Mesothelial cell of epicardium (in vitro differentiated cells): ENCODE measurements at places on chromosomes 3 and 15.

- no peak for DNase-seq
- no peak overlapping the region for H3K4me3 ChIP-seq
- no peaks in the 10 kb centered on the region for H3K36me3 ChIP-seq
- no peaks in the 10 kb centered on the region for H3K27me3 ChIP-seq
- no peaks in the 10 kb centered on the region for H3K4me1 ChIP-seq
- no peak overlapping the region for H3K27ac ChIP-seq
Observed at GRCh38 chr3:162165346-162165745, 668.7 kb downstream of the OTOL1 start.

GRCh38 chr3:33144433-33144832, 30.6 kb downstream of the CRTAP start:
- H3K36me3 ChIP-seq, result peaks cover 24% of the 10 kb centered on the region
- DNase-seq, result no peak
- H3K4me1 ChIP-seq, result peaks cover 7% of the 10 kb centered on the region
- no peaks in the 10 kb centered on the region for H3K27me3 ChIP-seq
- no peak overlapping the region for H3K27ac ChIP-seq

DNA sequence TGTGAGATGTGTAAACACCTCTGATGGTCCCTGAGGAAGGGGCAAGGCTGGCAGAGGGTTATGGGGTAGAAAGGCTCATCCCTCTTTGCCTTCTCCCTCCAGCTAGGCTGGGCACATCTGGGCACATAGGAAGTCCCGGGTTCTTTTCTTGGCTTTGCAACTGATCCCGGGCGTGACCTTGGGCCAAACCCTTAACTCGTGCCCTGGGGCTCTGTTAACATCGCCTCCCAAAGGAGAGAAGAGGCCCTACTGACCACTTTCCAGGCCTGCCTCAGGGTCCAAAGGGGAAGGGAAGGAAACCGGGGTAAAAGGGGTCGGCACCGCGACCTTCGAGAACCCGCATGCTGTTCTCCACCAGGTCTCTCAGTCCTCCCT, 549 bp downstream of the C3orf18 start:
- no peak overlapping the region for H3K27ac ChIP-seq
- peaks cover 17% of the 10 kb centered on the region for H3K4me1 ChIP-seq
- H3K27me3 ChIP-seq, result peaks cover 16% of the 10 kb centered on the region

- no peak for DNase-seq
- H3K4me1 ChIP-seq, result no peaks in the 10 kb centered on the region
- no peak overlapping the region for H3K4me3 ChIP-seq
Observed at GRCh38 chr3:76756577-76756976, 283.3 kb upstream of the ROBO2 start.

DNA sequence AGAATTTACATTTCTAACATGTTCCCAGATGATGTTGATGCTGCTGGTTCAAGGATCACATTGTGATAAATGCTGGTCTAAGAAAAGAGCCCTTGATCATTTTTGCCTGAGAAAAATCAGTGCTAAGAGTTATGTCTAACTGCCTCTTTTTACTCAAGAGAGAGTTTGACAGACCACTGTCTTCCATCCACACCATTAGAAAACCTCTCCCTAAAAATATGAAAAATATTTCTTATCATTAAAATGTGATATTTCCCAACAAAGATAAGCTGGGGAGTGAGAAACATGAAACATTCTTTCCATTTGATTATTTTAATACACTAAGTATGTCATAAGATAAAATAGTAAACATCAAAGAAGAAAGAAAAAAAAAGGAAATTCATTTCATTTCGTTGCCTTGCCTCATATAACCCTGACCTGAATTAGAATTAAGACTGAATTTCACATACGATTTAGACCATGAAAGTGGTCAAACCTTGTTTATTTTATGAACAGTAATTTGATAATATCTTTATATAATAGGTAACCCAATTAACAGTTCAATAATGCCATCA, 471.8 kb upstream of the ARHGEF26 start:
- DNase-seq, result no peak
- no peaks in the 10 kb centered on the region for H3K27me3 ChIP-seq
- H3K27ac ChIP-seq, result no peak overlapping the region
- H3K4me1 ChIP-seq, result no peaks in the 10 kb centered on the region
- no peak overlapping the region for H3K4me3 ChIP-seq
- no peaks in the 10 kb centered on the region for H3K36me3 ChIP-seq

- H3K27ac ChIP-seq, result no peak overlapping the region
- no peak for DNase-seq
- H3K4me3 ChIP-seq, result no peak overlapping the region
- H3K27me3 ChIP-seq, result no peaks in the 10 kb centered on the region
Observed at GRCh38 chr3:161148832-161149475, 43.8 kb upstream of the B3GALNT1 start.

DNA sequence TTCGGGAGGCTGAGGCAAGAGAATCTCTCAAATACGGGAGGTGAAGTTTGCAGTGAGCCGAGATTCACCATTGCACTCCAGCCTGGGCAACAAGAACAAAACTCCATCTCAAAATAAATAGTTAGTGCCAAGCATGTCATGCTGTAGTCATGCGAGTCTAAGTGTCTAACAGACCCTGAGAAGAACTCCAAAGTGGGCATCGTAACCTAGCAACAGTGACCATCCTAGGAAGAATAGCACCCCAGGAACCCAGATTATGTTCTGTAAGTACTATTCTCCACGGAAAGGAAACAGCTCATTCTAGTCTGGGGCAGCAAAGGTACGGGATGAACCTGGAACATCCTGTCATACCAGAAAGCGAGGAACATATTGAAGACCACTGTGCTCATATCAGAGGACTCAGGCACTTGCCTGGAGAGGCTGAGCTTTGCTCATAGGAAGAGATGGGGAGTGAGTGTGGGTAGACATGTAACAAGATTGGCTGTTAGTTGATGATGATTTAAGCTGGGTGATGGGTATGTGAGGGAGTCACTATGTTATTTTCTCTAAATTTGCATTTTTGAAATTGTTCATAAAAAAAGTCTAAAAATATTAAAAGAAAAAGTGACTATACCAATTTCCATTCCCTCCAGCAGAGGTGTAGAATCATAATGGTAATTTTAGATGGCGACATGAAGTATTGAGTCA, 31.7 kb downstream of the BCL2L10 start:
- DNase-seq, result no peak
- H3K36me3 ChIP-seq, result no peaks in the 10 kb centered on the region
- H3K4me1 ChIP-seq, result no peaks in the 10 kb centered on the region
- no peak overlapping the region for H3K4me3 ChIP-seq
- H3K27me3 ChIP-seq, result peaks cover 4% of the 10 kb centered on the region

DNA sequence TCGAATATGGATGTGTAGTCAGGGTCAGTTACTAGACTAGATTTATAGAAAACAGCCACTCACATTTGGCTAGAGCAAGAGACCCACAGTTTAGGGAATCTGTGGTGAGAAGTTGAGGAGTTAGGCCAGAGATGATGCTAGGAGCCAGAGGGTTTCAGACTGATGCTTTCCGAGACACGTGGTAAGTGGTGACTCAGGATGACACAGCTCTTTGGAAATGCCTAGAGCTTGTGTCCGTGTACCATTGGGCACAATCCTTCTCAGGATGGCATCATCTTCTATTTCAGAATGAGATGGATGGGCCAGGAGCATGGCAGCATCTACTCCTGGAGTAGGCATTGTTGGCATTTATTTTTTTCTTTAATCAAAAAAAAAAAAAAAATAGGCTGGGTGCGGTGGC, 28.5 kb downstream of the PTPRG start:
- DNase-seq, result no peak
- no peaks in the 10 kb centered on the region for H3K36me3 ChIP-seq
- H3K4me3 ChIP-seq, result no peak overlapping the region
- H3K27ac ChIP-seq, result no peak overlapping the region
- peaks cover 15% of the 10 kb centered on the region for H3K4me1 ChIP-seq

DNA sequence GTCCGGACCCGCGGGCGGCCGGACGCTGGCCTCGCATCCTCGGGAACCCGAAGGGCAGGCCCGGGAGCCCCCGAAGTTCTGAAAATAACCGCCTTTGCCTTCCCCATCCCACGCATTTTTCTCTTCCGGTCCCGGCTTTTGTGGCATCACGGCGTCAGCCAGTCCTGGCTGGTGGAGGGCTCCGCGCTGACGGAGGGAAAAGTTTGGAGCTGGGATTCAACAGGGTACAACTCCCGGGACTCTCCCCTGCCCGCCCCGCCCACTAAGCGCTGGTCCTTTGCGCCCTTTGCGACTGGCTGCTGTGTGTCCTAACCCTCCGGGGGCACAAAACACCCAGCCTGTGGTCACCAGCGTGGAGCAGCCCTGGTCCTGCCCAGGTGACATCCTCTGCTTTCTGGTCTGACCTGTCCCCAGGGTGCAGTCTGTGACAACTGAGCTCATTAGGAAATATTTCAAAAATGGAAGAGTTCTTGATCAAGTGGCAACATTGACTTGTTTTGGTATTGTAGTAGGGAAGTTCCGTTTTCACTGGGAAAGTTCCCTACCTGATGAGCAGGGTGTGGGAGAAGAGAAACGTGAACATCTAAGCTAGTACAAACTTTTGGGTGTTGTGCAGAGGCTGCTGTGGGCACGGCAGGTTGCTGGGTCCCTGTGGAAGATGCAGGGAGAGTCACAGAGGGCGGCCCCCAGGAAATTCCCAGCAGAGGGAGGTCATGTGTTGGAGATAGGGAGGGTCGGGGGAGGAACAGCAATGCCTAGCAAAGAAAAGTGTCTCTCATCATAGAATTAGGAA, 775 bp downstream of the ARNT2 start:
- peaks cover 54% of the 10 kb centered on the region for H3K27me3 ChIP-seq
- H3K4me3 ChIP-seq, result peak overlapping the region; percentile 79
- H3K36me3 ChIP-seq, result peaks cover 3% of the 10 kb centered on the region
- peak overlapping the region; percentile 74 for H3K27ac ChIP-seq

DNA sequence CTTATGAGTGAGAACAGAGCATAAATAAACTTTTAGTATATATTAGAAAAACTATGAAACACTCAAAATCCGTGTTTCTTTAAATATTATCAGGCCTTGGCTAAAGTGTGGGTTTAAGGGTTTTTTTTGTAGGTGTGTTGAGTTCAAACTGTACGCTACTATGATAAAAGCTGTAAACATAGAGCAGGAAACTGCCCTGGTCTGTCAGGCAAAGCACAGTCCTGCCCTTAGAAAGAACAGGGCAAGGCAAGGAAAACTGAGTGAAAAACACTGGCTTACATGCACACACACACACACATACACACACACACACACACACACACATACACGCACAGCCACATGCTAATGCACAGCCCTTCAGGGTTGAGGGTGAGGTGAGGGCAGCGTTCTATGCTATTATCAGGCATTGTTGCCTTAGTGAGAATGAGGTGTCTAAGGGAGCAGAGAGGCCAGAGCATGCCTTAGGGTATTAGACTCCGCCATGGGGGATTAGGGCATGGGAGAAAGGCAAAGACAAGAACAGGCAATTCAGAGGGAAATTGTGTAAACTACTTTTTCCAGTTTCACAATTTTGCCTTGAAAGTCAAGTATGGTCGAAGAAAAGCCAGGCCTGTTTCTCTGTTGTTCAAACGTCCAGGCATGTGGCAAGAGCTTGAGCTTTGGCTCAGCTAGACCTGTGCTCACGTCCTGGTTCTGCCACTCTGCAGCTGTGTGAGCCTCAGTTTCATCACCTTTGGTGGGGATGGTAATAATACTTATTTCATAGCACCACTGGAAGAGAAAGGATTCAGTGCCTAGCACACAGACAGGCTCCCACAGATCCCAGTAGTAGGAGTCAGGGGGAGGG, 36.3 kb upstream of the TPM1 start:
- H3K27me3 ChIP-seq, result no peaks in the 10 kb centered on the region
- no peak for DNase-seq
- peaks cover 27% of the 10 kb centered on the region for H3K4me1 ChIP-seq

DNA sequence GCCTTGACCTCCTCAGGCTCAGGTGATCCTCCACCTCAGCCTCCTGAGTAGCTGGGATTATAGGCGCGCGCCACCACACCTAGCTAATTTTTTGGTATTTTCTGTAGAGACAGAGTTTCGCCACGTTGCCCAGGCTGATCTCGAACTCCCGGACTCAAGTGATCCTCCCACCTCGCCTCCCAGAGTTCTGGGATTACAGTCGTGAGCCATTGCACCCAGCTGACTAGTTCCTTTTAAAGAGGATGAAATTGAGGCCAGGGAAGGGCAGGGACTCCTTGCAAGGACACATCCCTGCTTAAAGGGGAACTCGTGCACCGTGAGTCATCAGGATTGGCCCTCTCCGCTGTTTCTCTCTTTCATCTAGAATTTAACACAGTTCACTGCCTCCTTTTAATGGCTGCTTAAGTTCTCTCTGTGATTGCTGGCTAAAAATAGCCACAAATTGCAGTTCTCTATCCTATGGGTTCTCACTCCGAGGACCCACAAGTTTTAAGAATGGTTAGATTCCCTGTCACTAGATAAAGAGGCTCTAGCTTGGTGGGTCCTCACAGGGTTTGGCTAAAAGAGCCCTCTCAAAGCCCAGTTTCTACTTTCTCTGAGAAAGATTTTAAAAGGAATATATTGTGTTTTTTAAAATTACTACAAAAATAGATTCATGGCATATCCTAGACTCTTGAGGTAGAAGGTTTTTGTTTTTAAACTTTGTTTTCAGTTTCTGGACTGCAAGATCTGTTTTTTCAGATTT, 1.4 kb downstream of the CRTAP start:
- peak overlapping the region; percentile 85 for H3K27ac ChIP-seq
- peaks cover 25% of the 10 kb centered on the region for H3K4me1 ChIP-seq
- H3K27me3 ChIP-seq, result no peaks in the 10 kb centered on the region
- no peak for DNase-seq

DNA sequence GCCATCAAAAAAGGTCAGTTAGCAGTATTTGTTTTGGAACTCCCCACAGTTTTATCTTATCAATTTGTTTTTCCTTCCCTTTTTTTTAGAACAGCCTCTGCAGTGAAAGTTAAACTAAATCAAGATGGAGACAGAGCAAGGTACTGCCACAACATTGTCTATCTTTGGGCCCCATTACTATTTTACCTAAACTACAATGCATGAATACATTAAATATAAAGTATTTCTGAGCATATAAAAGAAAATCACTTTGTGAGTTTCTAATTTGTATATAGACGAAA, 139.5 kb downstream of the MEIS2 start:
- peak overlapping the region; percentile 81 for H3K27ac ChIP-seq
- H3K4me3 ChIP-seq, result no peak overlapping the region
- no peak for DNase-seq
- H3K4me1 ChIP-seq, result peaks cover 46% of the 10 kb centered on the region
- peaks cover 11% of the 10 kb centered on the region for H3K36me3 ChIP-seq
- H3K27me3 ChIP-seq, result no peaks in the 10 kb centered on the region

- H3K27ac ChIP-seq, result no peak overlapping the region
- H3K27me3 ChIP-seq, result peaks cover 17% of the 10 kb centered on the region
- H3K36me3 ChIP-seq, result no peaks in the 10 kb centered on the region
Observed at GRCh38 chr3:58609990-58610389, 32.8 kb upstream of the FAM107A start.

DNA sequence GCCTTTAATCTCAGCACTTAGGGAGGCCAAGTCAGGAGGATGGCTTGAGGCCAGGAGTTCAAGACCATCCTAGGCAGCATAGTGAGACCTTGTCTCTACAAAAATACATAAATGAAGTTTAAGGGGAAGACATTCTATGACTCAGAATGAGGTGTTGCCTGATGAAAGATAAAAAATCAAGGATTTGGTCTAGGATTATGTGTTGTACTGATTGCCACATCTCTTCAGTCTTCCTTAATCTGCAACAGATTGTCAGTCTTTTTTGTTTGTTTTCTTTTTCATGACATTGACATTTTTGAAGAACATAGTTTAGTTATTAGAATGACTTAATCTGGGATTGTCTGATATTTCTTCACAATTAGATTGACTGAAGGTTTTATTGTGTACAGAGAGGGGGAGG, 26.3 kb upstream of the DPPA4 start:
- DNase-seq, result no peak
- H3K4me1 ChIP-seq, result no peaks in the 10 kb centered on the region
- no peaks in the 10 kb centered on the region for H3K36me3 ChIP-seq
- no peaks in the 10 kb centered on the region for H3K27me3 ChIP-seq
- no peak overlapping the region for H3K27ac ChIP-seq
